GM23248 (cell line): ENCODE measurements at places on chromosomes 3 and 15. TPM values are rescaled to one million over a fixed set of nuclear protein-coding genes. Genes with fewer than 3 reads are reported as not detected.

Gene TMC3
- total RNA-seq: not detected in 2 replicates

Gene SCN5A
- 0.13 TPM in 1 of 2 replicates, not detected in the other for total RNA-seq

Gene AMT
- total RNA-seq: 1.6 and 5.8 TPM in 2 replicates

Gene WDR93
- not detected in 2 replicates for total RNA-seq

Gene CDAN1
- total RNA-seq: 13.0 and 17.8 TPM in 2 replicates

Gene RBP2
- total RNA-seq: not detected in 2 replicates

Gene NSMCE3
- 9.2 and 10.9 TPM in 2 replicates for total RNA-seq

Gene ZMYND10
- total RNA-seq: 1.5 TPM in 1 of 2 replicates, not detected in the other

Gene RTP3
- total RNA-seq: not detected in 2 replicates
